ENCODE measurements at places on chromosomes 11 and 22.

DNA sequence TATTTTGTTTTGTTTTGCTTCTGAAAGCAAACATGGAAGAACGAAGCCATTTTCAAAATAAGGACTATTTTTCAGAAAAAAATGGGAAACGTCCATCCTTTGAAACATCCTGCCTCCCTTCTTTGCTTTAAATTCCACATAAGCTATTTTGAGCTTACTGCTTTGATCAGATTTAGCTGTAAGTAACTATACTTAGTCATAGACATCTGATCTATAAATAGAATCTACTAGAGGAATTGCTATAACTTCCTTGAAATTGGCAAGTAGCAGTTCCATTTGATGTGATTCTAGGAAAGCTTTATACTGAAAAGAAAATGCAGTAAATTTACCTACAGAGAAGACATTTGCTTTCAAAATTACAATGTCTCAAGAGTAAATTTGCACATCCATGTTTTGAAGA lies 305.8 kb downstream of the TTC28 start:
- DNase-seq, result no peak

DNA sequence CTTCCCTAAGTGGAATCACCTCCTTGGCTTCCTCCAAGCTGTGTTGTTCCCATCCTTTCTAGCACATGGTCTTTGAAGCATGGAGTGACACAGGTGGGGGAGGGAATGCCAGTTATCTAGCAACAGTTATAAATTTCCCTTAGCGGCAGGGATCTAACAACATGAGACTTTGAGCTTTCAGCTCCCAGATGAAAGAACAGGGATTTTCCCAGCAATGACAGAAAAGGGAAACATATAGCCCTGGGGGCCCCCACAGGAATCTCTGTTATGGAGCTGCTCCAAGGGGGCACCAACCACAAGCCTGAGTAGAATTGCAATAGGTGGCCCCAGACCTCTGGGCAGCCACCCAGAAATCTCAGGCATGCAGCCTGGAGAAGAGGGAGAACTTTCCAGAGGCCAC lies 163.0 kb downstream of the GRIK4 start:
- DNase-seq, result no peak

DNA sequence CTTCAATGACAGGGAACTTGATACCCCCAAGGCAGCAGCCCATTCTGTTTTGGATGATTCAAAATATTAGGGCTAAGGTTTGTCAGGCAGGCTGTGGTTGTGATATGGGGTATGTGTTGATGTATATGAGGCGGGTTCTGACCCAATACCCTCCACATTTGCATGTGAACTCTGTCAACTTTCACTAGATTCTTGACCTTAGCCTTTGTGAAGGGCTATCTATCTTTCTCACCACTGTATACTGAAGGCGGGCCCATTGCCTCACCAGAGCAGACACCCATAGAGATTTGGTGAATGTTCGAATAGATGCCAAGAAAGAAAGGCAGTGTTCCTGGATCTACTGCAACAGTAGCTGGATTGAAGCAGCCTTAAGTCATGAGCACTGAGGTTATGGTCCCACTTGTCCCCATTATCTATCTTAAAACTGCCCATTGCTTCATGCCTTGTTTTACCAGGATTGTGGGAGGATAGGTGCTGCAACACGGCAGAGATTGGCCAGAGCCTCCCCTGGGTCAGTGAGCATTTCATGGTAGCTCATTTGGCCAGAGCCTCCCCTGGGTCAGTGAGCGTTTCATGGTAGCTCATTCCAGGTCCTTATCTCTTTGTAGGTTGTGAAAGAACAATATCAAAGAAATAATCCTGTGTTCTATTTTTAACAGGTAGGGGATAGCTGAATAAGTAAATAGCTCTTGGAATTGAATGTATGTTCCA lies 399.6 kb downstream of the TMEM135 start:
- no peak for DNase-seq

GRCh38 chr11:11577932-11578911 lies 43.6 kb downstream of the GALNT18 start:
- DNase-seq, result no peak

GRCh38 chr11:95284057-95285052 lies 53.4 kb upstream of the SESN3 start:
- no peak for DNase-seq

GRCh38 chr11:117095284-117096161 lies 2.7 kb downstream of the SIK3 start:
- no peak for DNase-seq

DNA sequence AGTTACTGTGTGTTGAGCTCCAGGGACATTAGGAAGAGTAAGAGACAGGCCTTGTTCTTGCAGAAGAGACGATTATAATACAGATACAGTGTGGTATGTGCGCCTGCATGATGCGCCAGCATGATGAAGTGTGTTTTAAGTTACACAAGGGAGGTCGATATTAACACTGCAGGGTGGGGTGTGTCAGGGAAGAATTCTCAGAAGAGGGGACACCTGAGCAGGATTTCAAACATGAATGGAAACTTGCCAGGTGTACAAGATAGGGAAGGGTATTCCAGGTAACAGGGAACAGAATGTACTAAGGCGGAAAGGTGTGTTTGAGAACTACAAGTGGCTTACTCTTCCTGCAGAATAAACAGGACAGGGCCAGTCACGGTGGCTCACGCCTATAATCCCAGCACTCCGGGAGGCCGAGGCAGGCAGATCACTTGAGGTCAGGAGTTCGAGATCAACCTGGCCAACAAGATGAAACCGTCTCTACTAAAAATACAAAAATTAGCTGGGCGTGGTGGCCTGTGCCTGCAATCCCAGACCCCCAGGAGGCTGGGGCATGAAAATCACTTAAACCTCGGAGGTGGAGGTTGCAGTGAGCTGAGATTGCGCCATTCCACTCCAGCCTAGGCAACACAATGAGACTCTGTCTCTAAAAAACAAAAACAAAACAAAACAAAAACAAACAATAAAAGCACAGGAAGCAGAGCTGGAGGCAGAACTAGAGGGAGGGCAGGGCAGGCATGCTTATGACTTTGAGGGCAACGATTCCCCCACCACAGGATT lies 59.0 kb downstream of the SYN3 start:
- DNase-seq, result no peak

DNA sequence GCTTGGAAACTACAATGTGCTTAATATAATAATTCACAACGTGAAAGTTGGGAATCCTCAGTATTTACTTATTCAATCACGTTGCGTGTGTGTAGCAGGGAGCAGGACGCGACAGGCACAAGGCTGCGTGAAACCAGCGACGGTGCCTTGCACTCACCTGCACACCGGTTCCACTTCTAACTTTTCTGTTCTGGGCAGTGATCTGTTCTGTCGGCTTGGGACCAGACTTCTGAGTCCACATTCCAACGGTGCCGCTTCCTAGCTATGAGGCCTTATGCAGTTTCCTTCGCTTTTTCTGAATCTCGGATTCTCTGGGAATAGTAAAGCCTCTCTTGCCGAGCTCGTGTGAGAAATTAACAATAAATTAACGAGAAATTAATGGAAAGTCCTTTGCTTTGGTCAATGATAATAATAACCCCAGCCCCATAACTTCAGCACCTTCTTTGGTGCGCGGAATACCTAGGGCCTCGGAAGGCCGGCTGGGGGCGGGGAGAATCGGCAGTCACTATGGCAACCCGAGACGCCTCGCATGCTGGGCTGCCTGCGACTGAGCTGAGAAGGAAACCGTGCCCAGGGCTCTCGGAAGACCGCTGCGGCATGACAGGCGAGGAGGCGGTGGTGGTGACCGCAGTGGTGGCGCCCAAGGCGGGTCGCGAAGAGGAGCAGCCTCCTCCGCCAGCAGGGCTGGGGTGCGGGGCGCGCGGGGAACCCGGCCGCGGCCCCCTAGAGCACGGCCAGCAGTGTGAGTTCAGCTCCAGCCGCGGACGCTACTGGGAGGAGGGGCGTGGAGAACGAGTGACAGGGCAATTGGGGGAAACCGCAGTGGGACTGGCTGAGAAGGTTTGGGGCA lies at the start of gene C11orf97:
Gene C11orf97, plus strand, starts transcription at position 530 of the 850 bp plus-strand sequence. Its CDS starts 68 bp downstream, at position 598.
- peak; percentile 29 for DNase-seq

DNA sequence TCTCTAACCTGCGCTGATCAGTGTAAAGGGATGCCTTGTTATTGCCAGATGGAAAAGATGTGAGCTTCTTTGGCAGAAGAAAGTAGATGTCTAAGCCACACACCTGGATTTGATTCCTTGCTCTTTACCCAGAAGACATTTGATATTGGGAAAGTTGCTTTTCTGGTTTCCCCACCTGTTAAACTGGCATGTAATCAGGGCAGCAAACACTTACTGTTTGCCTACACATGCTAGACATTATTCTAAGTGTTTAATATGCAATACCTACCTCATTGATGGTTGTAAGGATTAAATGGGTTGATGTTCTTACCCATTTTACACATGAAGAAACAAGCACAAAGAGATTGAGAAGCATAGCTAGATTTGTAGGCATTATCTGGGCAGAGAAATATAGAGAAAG lies 16.6 kb downstream of the ASRGL1 start:
- no peak for DNase-seq

- DNase-seq, result no peak
Observed at GRCh38 chr11:82676483-82677094, 57.1 kb downstream of the FAM181B start.

DNA sequence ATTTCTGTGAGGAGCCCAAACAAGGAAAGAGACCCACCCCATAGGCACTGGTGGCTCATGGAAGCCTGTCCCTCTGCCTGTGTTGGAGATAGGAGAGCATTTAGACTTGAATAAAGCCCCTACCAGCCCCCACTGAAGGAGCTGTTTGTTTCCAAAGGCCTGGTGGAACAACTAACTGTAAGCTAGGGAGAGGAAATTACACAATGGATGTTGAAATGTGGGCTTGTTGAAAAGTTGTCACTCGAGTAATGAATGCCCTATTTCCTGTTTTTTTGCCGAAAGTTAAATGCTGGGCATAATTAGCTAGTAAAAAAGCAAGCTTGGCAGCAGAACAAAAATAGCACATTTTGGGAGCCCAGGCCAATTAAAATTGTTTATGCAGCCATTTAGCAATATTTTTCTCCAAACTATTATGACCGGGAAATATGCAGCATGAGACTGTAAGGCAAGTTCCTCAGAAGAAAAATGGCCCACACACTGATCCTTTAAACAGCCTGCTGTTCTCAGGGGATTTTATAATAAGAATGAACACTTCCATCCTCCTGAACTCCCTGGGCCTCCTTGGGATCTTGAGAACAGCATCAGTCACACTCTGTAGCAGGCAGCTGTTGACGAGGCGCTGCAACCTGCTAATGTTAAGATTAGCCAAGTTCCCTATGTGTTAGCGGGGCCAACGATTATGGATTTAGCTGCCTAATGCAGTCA lies 38.6 kb upstream of the LMO2 start:
- no peak for DNase-seq

DNA sequence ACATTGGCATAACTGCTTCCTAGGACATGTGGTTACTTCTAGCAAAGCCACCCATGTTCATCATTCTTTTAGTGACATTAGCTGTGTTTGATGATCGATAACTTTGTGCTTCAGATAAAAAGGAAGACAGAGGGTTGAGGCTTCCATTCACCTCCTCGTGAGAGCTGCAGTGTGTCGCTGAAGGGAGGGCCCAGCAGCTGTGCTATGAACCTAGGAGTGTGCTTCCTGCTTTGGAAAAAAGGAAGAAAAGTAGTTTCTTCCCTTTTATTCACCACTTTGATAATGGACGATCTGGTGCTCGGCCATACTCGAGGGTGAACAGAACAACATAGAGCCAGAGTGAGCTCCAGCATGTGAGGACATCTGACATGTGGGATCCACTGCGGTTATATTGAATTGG lies 6.1 kb upstream of the RFPL2 start:
- DNase-seq, result no peak

GRCh38 chr11:128294671-128295050 lies 292.7 kb downstream of the ETS1 start:
- DNase-seq, result no peak

- DNase-seq, result no peak
Observed at GRCh38 chr11:31656051-31656450, 146.5 kb downstream of the ELP4 start.

GRCh38 chr11:45079943-45080719 lies 66.3 kb upstream of the PRDM11 start:
- peak; percentile 49 for DNase-seq

DNA sequence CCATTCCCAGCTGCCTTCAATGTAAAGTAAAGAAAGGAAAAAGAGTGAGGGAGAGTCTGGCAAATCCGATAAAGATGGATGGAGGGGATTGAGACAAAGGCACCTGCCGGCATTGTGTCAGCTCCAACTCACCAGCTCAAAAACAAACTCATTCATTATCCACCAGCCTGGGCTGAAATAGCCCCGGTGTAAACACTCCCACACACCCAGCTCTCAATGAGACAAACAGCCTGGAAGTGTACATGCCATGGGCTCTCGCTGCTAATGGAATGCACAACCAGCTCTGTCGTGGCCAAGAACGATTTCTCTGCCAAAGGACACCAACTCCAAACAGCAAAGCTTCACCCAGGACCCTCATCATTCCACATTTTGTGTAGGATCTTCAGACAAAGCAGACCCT lies 89.3 kb upstream of the OPCML start:
- no peak for DNase-seq

- DNase-seq, result no peak
Observed at GRCh38 chr11:36126678-36127077, 162.5 kb downstream of the COMMD9 start.

- no peak for DNase-seq
Observed at GRCh38 chr22:25364736-25365241, 145.3 kb downstream of the CRYBB2 start.

DNA sequence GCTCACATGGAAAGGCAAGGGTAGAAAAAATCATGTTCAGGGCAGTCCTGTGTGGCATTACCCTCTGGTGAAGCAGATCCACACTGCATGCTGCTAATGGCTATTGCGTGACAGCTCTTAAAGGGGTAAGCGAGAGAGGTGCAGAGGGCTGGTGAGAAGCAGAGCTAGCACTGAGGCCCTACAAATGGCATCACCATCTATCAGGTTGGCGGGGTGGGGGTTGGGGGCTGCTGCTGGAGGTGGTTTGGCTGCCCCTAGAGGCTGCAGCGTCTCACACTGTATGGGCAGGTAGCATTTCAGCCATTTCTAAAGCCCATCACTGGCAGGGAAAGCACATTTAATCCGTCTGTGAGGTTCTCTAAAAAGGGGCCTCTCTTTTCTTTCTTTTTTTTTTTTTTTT lies 16.9 kb upstream of the TMA7B start:
- no peak for DNase-seq

- no peak for DNase-seq
Observed at GRCh38 chr22:38239101-38239761, 33.6 kb downstream of the TMEM184B start.

- no peak for DNase-seq
Observed at GRCh38 chr11:113568566-113568965, 93.4 kb upstream of the DRD2 start.

- DNase-seq, result no peak
Observed at GRCh38 chr11:61549662-61550568, 31.0 kb downstream of the SYT7 start.

GRCh38 chr11:46102843-46103242 lies 18.4 kb downstream of the PHF21A start:
- no peak for DNase-seq

DNA sequence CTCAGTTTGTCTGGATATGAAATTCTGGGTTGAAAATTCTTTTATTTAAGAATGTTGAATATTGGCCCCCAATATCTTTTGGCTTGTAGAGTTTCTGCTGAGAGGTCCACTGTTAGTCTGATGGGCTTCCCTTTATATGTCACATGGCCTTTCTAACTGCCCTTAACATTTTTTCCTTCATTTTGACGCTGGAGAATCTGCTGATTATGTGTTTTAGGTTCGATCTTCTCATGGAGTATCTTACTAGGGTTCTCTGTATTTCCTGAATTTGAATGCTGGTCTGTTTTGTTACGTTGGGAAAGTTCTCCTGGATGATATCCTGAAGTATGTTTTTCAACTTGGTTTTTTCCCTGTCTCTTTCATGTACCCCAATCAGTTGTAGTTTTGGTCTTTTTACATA lies 22.8 kb downstream of the OR52A5 start:
- no peak for DNase-seq
